ENCODE measurements at places on chromosomes 12 and 14.

GRCh38 chr12:42284876-42285275 is 41.0 kb downstream of the ZCRB1 start:
- no peak for DNase-seq

DNA sequence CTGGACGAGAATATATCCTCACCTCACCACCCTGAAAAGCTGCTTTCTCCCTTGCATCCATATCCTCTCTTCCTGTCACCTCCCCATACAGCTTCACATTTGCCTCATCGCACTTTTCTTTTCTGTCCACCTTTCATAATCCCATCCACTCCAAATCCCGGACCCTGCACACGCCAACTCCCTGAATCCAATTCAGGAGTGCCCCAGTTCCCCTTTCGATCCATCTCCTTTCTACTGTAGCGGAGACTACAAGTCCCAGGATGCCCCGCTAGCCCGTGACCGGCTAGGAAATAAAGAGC is 2.5 kb downstream of the TMEM253 start:
- DNase-seq, result no peak

GRCh38 chr14:51938137-51938536 is 51.2 kb upstream of the RTRAF start:
- DNase-seq, result no peak

DNA sequence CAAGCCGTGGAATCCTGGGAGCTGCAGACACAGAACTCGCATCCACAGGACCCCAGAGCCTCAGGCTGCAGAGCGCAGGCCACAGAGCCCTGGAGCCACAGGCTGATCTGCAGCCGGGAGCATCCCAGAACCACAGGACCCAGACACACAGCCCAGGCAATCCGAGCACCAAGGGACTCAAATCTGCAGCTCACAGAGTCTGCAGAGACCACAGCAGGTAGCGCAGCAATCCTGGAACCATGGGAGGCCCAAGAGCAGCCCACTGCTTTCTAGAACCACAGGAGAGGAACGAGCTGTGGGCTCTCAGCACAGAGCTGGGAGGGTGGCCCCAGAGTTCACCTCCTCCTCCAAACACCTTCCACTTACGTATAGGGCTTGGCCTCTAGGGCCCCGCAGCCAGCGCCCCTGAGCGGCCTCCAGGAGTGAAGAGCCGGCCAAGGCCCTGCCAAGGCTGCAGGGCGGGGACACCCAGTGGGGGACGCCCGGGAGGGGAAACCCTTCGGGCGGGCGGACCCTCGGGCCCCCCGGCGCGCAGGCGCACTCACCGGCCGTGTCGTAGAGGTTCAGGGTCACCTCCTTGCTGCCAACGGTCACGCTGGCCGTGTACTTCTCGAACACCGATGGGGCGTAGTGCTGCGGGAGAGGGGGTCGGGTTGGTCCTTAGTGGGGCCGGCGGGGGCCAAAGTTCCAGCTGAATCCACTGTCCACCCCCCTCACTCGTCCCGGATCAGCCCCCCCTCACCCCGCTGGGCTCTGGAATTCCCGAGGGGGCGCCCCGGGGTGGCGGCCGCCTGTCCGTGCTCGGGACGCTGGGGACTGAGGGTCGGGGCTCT is 665 bp downstream of the RHOF start:
- peak; percentile 47 for DNase-seq

- DNase-seq, result no peak
Measured at GRCh38 chr14:95033682-95034632, 123.4 kb downstream of the DICER1 start.

GRCh38 chr12:69880571-69880970 is 55.5 kb downstream of the MYRFL start:
- DNase-seq, result no peak
